Right atrium auricular region (tissue), 2 donors: ENCODE measurements at places on chromosomes 1 and 21. TPM values are rescaled to one million over a fixed set of nuclear protein-coding genes. Genes with fewer than 3 reads are reported as not detected.

PCSK9 gene
- total RNA-seq: 0.47 TPM

MYOG gene
- not detected for total RNA-seq

CYB5RL gene
- total RNA-seq: 2.0 TPM

SPRR3 gene
- total RNA-seq: not detected

- no peaks in the 10 kb centered on the region for H3K4me1 ChIP-seq
- DNase-seq: no peak
- H3K27ac ChIP-seq: no peak overlapping the region
- H3K36me3 ChIP-seq: peaks cover 51% of the 10 kb centered on the region
These were observed 4.8 kb downstream of the RBM34 start for GRCh38 chr1:235156265-235156664.

- no peak overlapping the region for H3K27ac ChIP-seq
- peaks cover 67% of the 10 kb centered on the region for H3K36me3 ChIP-seq
- H3K27me3 ChIP-seq: no peaks in the 10 kb centered on the region
- no peak overlapping the region for H3K4me3 ChIP-seq
- DNase-seq: no peak
These were observed 9.7 kb upstream of the GATAD2B start for GRCh38 chr1:153932156-153933131.

DNA sequence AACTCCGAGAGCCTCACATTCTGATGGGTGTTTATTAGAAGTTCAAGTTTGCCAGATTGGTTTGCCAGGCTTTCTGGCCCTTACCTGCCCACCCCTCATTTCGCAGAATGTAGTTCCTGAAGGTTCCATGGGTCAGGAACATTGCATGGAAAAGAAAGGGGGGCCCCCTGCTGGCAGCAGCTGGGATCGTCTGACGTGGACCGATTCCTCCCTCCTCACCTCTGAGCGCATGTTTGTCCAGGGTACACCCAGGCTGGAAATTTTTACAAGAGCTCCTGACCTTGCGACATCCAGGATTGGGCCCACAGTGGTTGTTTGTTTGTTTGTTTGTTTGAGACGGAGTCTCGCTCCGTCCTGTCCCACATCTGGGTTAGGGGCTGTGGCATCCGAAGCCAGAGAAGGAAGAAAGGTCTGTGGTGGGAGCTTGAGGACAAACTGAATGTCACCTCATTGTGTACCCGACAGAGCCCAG lies 126.0 kb upstream of the TMEM51 start:
- H3K4me1 ChIP-seq: no peaks in the 10 kb centered on the region
- H3K27ac ChIP-seq: no peak overlapping the region
- H3K36me3 ChIP-seq: no peaks in the 10 kb centered on the region
- H3K27me3 ChIP-seq: no peaks in the 10 kb centered on the region
- DNase-seq: peak; percentile 81

DNA sequence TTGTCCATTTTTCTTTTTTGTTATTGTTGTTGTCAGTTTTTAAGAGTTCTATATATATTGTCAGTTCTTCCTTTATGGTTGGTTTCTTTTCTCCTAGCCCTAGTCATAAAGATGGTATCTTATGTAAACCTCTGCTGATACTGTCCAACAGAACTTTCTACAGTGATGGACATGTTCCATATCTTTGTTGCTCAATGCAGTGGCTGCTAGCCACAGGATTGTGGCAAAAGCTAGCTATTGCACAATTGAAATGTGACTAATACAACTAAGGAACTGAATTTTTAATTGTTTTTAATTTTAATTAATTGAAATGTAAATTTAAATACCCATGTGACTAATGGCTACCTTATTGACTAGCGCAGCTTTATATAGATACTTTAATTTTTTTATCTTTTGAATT lies 411.8 kb upstream of the PTBP2 start:
- DNase-seq: no peak
- H3K27ac ChIP-seq: no peak overlapping the region
- H3K27me3 ChIP-seq: no peaks in the 10 kb centered on the region
- H3K4me3 ChIP-seq: no peak overlapping the region
- H3K36me3 ChIP-seq: no peaks in the 10 kb centered on the region

DNA sequence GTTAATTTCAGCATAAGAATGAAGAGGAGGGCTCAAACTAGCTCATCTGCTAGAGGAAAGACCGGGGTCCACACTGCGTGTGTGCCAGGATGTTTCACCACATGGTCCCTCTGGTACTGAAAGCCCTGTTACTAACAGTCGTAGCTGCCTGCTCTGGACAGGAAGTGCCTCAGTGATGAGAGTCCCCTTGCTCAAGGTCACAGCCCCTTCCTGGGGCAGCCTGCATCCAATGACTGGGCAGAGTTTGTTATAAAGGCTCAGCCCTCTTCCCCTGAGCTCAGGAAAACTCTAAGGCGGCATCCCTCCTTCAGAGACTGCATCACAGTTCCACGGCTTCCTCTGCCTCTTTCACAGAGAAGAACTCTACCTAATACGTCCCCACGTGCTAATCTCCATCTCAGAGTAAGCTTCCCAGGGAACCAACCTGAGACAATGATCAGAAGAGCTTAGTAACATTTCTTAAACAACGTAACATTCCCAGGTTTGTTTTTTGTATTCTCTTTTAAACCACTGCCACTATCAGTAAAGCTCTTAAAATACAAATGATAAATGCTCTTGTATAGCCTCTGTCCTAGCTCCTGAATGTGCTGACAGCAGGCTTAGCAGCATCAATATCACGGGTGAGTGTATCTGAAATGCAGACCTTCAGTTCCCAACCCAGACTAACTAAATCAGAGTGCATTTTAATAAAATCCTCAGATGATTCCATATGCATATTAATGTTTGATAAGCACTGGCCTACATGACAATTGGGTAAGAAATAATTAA lies 38.0 kb upstream of the ATP1A1 start:
- peaks cover 24% of the 10 kb centered on the region for H3K4me1 ChIP-seq
- no peaks in the 10 kb centered on the region for H3K27me3 ChIP-seq
- no peak for DNase-seq
- H3K27ac ChIP-seq: peak overlapping the region; percentile 24
- H3K36me3 ChIP-seq: no peaks in the 10 kb centered on the region

GRCh38 chr1:221712198-221712684 lies 29.6 kb downstream of the DUSP10 start:
- no peak for DNase-seq
- H3K27ac ChIP-seq: no peak overlapping the region
- H3K4me1 ChIP-seq: peaks cover 52% of the 10 kb centered on the region
- no peak overlapping the region for H3K4me3 ChIP-seq
- H3K27me3 ChIP-seq: no peaks in the 10 kb centered on the region

- H3K36me3 ChIP-seq: no peaks in the 10 kb centered on the region
- H3K4me3 ChIP-seq: no peak overlapping the region
- H3K27ac ChIP-seq: no peak overlapping the region
- H3K27me3 ChIP-seq: no peaks in the 10 kb centered on the region
These were observed 48.6 kb downstream of the CTH start for GRCh38 chr1:70459496-70460225.

DNA sequence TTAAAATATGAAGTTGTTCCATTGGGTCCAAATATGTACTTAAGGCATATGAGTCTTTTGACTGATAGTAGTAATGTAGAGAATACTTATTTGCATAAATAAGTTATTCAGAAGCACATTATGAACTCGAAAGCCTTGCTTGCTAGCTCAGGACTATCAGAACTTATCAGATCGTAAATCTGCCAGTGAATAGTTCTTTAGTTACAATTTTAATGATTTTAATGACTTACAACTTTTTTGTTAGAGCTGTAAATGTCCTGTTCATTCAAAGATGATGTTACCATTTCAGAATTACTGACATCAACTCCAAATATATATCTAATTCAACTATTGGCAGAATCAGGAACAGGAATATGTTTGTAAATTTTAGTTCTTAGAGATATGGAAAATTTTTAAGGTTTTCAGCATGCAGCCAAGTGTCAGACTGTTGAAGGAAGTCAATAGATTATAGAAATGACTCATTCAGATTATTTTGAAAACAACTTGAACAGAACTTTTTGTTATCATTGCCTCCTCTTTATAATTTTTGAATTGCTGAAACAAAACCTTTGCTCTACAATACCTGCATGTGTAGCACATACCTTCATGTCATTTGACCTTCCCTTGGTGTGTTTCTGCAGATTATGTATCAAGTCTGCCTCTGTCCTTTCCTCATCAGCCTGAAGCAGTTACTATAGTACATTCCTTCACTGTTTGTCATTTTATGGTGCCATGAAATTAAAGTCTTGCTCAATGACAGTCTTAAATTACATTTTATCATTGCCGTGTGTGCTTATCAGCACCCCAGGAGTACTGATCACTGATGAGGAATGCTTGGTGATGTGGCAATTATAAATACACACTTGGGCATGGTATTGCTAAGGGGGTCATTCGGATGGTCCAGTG lies 44.9 kb downstream of the LRRC8D start:
- no peaks in the 10 kb centered on the region for H3K27me3 ChIP-seq
- H3K36me3 ChIP-seq: peaks cover 10% of the 10 kb centered on the region
- H3K4me3 ChIP-seq: no peak overlapping the region
- H3K27ac ChIP-seq: no peak overlapping the region
- no peak for DNase-seq

DNA sequence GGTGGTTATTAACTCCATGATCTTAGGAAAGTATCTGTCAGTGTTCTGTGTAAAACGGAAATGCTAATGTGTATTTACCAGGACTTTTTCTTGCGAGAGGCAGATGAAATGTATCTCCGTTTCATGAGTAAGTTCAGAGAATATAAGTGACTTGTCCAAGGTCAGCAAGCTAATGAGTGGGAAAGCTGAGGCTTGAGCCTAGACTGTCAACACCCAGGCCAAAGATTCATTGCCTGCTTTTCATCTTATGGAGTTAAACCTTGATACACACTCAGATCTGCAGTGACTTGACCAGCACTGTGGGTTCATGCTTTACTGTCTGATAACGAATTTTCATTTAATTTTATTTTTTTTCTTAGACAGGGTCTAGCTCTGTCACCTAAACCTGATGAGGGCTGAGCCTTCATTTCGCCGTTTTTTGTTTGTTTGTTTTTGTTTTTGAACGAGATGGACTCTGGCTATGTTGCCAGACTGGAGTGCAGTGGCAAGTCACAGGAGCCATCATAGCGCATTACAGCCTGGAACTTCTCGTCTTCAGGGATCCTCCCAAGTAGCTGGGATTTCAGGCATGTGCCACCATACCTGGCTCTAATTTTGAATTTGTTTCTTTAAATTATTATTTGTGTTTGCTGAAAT lies 918 bp upstream of the JTB start:
- H3K27ac ChIP-seq: peak overlapping the region; percentile 96
- H3K4me1 ChIP-seq: no peaks in the 10 kb centered on the region
- H3K36me3 ChIP-seq: peaks cover 27% of the 10 kb centered on the region
- no peaks in the 10 kb centered on the region for H3K27me3 ChIP-seq
- H3K4me3 ChIP-seq: peak overlapping the region; percentile 93

DNA sequence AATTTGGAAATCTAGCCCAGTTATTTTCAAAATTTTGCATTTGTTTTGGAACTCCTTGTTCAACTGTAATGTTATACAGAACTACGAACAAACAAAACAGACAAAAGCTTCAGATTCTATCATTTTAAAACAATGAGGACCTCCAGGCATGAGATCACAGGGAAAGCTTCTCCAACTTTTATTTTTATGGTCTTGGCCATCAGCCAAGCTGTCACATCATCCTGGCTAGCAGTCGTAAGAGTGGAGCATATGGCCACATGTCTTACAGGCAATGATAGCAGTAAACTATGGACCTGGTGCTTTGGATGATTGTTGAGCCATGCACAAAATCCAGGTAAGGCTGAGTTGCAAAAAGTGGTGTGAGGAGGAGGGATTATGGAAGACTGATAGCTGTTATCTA lies 299.6 kb downstream of the LMX1A start:
- no peaks in the 10 kb centered on the region for H3K27me3 ChIP-seq
- no peak for DNase-seq
- H3K4me1 ChIP-seq: no peaks in the 10 kb centered on the region
- no peaks in the 10 kb centered on the region for H3K36me3 ChIP-seq
- no peak overlapping the region for H3K4me3 ChIP-seq

GRCh38 chr1:227841096-227841495 lies 25.6 kb downstream of the PRSS38 start:
- no peaks in the 10 kb centered on the region for H3K27me3 ChIP-seq
- no peak for DNase-seq
- no peaks in the 10 kb centered on the region for H3K4me1 ChIP-seq
- no peaks in the 10 kb centered on the region for H3K36me3 ChIP-seq
